Posterior vena cava (tissue), 2 donors: ENCODE measurements at places on chromosomes 16 and 17.
A peak's percentile ranks its signal among the peaks of the same experiment; 100 is the strongest.

- DNase-seq: no peak
These were observed 1.9 kb upstream of the C16orf74 start for GRCh38 chr16:85752511-85753420.

DNA sequence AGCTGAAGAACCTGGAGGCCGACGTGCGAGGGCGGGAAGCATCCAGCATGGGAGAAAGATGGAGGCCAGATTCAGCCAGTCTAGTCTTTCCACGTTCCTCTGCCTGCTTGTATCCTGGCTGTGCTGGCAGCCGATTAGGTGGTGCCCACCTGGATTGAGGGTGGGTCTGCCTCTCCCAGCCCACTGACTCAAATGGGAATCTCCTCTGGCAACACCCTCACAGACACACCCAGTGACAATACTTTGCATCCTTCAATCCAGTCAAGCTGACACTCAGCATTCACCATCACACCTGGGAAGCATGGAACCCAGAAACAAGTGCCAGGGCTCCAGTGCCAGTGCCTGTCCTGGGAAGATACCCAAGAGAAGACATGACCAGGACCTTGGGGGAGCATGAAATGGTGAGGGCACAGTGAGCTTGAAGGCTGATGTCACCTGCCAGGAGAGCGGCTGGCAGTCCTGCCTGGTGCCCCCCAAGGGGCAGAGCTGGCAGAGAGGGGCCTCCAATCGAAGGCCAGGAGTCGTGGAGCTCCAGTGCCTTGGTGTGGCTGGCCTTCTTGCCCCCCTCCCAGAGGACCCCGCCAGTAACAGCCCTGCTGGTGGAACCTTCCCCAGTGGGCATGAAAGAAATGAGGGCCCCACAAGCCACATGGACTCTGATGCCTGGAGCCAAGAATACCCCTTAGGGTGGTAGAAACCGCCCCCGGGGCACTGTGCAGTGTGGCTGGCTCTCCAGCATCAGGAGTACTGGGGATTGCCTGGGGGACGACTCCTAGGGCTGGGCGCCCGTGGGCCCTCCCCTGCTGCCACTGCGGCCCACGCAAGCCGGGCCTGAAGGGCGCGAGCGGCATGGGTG, 643 bp upstream of the NPB start:
- no peak for DNase-seq

GRCh38 chr16:69860233-69861231, 90.6 kb upstream of the CLEC18A start:
- no peak for DNase-seq

DNA sequence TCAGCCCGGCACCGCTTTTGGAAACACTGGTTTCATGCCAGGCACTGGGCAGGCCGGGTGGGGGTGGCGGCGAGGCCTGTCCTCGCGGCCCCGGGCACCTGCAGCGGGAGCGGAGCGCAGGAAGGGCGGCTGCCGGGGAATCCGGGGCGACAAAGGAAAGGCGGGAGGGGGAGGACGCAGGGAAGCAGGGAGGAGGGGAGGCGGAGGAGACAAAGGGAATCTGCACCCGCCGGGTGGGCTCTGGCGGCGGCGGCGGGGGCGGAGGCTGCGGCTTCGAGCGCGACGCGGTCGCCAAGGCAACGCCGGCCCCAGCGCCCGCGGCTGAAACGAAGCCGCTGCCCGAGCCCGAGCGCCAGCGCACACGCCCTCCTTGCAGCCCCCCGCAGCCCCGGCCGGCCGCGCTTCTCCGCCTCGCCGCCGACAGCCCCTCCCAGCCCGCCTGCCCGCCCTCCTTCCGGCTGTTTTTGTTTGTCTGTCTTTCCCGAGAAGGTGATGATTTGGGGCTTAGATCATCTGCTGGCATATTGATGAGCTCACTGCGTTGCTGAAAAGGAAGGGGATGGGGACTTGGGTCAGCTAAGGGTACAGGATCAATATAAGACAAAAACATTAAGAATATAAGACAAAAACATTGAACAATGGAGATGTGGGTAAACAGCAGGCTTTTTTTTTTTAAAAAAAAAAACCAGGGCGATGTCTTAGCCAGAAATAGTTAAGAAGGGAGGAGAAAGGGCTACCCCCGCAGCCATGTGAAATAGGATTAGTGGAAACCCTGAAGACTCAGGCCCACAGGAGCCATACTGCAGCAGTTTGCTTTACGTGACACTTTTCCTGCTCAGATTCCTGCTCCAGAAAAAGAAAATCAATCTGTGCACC, 32.7 kb downstream of the CDK5R1 start:
- DNase-seq: no peak

DNA sequence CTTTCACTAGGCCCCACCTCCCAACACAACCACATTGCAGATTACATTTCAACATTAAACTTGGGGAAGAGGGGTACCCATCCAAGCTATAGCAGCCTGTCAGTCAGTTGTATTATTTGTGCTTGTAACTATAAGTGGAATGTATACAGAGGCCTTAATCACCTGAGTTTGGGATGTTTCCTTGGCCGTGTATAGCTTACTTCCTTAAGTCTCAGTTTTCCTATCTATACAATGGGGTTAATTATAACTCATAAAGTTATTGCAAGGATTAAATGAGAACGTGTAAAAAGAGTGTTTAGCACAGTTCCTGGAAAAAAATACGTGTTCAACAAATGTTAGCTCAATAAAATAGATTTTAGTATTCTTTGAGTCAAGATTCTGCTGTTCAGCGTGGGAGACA, 165.5 kb upstream of the FAM20A start:
- no peak for DNase-seq

GRCh38 chr16:57358527-57359095, at the start of gene CCL22:
Gene CCL22 (plus strand): TSS chr16:57358783. CDS start chr16:57358817, 34 bp downstream.
- DNase-seq: peak; percentile 29

GRCh38 chr16:55036371-55036821, 105.7 kb downstream of the IRX5 start:
- DNase-seq: no peak

DNA sequence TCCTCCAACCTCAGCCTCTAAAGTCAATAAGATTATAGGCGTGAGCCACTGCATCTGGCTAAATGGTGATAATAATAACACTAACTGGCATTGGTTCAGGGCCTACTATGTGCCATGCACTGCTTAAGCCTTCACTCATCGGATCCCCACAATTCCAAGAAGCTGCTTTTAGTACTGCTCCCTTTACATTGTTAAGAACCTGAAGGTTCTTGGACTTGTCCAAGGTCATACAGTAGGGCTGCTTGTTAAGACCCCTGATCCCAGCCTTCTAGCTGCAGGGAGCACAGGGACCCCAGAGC, 6.6 kb downstream of the SREBF1 start:
- no peak for DNase-seq
